A673 (cell line): ENCODE measurements at places on chromosomes 7 and 10.

- H3K36me3 ChIP-seq: no peaks in the 10 kb centered on the region
- H3K4me1 ChIP-seq: peaks cover 21% of the 10 kb centered on the region
- no peak for DNase-seq
Observed at GRCh38 chr10:71965623-71966022, 1.4 kb downstream of the CHST3 start.

- no peaks in the 10 kb centered on the region for H3K4me1 ChIP-seq
- no peaks in the 10 kb centered on the region for H3K27me3 ChIP-seq
- no peak overlapping the region for H3K27ac ChIP-seq
- no peak overlapping the region for H3K4me3 ChIP-seq
Observed at GRCh38 chr7:36730046-36730445, 5.8 kb upstream of the AOAH start.

DNA sequence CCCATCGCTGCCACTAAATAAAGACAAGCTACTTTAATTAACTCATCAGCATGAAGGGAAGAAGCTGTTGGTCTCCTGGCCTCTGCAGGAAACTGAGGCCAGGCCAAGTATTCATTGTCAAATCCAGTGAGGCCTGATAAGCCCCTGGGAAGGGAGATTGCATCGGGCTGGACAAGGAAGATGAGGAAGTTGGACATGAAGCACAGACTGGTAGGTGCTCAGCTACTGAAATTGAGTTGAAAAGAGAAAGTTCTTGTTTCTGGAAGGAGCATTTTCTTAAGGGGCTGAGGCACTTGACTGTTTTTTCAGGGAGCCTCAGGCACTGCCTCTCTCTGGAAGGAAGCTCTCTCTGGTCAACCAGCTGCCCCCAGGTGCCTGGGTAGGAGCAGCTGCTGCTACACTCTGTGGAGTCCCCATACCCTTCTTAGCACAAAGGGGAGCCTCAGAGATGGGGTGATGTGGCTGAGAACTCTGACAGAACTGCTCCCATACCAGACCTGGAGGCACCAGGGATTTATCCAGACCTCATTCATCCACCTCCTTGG lies 90.3 kb upstream of the IKZF1 start:
- H3K4me3 ChIP-seq: no peak overlapping the region
- no peaks in the 10 kb centered on the region for H3K4me1 ChIP-seq
- no peak for DNase-seq
- H3K27ac ChIP-seq: no peak overlapping the region
- H3K36me3 ChIP-seq: no peaks in the 10 kb centered on the region
- no peaks in the 10 kb centered on the region for H3K27me3 ChIP-seq

- no peak for DNase-seq
- H3K4me3 ChIP-seq: no peak overlapping the region
- H3K36me3 ChIP-seq: no peaks in the 10 kb centered on the region
- no peak overlapping the region for H3K27ac ChIP-seq
Observed at GRCh38 chr10:66783316-66783715, 142.5 kb upstream of the LRRTM3 start.

DNA sequence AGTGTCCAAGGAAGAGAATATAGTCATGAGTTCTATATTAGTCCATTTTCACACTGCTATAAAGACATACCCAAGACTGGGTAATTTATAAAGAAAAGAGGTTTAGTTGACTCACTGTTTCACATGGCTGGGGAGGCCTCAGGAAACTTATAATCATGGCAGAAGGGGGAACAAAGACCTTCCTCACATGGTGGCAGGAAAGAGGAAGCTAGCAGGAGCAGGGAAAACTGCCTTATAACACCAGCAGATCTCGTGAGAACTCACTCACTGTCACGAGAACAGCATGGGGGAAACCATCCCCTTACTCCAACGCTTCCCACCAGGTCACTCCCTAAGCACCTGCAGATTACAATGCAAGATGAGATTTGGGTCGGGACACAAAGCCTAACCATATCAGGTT lies 139.0 kb upstream of the ZNF438 start:
- no peak overlapping the region for H3K4me3 ChIP-seq
- H3K4me1 ChIP-seq: no peaks in the 10 kb centered on the region
- no peak overlapping the region for H3K27ac ChIP-seq
- no peak for DNase-seq
- H3K36me3 ChIP-seq: no peaks in the 10 kb centered on the region
- H3K27me3 ChIP-seq: no peaks in the 10 kb centered on the region
